GM13977 (cell line): ENCODE measurements at places on chromosomes 12 and 14.
A peak's percentile ranks its signal among the peaks of the same experiment; 100 is the strongest.

DNA sequence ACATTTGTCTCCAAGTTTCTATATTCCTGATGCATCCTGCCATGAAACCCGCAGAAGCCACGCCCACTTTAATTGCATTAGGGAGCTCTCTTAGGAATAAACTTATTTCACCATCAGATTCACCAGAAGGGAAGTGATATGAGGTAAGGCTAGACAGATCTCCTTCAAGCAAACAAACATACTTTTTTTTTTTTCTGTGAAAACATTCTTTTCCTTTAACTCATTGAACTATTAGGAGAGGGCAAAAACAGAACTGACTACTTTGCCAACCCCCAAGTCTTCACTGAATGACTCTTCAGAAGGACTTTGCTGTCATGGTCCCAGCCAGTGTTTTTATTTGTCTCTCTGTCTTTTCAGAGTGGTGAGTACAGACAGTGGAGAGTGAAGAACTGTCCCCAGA, 48.4 kb downstream of the GTF2A1 start:
- no peak for DNase-seq

DNA sequence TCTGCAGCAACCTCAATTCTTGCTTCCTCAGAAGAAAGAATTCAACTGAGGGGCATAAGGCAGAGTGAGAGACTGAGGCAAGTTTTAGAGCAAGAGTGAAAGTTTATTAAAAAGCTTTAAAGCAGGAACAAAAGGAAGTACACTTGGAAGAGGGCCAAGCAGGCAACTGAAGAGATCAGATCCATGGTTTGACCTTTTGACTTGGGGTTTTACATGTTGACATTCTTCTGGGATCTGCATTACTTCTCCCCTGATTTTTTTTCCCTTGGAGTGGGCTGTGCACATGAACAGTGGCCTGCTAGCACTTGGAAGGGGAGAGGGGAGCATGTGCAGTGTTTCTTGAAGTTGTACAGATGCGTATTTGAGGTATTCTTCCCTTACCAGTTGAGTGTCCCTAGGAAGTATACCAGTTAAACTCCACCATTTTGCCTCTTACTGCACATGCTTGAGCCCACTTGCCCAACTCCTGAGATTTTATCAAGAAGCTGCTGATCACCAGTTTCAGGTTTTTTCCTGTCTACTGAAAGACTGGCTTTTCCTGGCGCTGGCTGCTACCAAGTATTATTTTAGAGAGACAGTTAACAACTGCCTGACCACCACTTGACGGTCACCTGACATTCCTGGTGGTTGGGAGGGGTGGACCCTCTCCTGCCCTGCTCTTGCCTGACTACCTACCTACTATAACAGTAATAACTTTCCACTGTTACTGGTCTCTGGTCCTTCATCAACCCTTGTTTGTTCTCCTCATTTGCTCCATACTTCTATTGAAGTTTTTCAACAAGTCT, 26.0 kb upstream of the TMTC2 start:
- DNase-seq, result no peak

GRCh38 chr12:93139028-93139665, 210.1 kb upstream of the EEA1 start:
- peak; percentile 40 for DNase-seq

DNA sequence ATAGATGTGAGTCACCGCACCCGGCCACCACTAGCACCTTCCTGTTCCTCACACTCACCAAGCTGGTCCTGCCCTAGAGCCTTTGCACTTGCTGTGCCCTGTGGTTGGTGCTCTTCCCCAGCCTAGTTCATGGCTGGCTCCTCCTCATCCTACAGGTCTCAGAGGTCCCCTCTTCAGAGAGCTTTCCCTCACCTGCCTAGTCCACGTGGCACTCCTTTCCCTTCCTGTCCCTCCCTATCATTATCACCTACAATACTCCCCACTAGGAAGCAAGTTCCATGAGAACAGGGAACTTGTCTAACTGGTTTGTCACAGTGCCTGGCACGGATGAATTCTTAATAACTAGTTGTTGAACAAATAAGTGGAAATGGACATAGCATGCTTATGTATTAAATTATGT, 24.0 kb upstream of the TMED10 start:
- no peak for DNase-seq

GRCh38 chr12:97813301-97813700, 350.7 kb downstream of the RMST start:
- DNase-seq, result no peak

GRCh38 chr12:52636189-52636588, 15.8 kb downstream of the KRT2 start:
- no peak for DNase-seq
